PC-9 (cell line): ENCODE measurements at places on chromosomes 2 and 18.

DNA sequence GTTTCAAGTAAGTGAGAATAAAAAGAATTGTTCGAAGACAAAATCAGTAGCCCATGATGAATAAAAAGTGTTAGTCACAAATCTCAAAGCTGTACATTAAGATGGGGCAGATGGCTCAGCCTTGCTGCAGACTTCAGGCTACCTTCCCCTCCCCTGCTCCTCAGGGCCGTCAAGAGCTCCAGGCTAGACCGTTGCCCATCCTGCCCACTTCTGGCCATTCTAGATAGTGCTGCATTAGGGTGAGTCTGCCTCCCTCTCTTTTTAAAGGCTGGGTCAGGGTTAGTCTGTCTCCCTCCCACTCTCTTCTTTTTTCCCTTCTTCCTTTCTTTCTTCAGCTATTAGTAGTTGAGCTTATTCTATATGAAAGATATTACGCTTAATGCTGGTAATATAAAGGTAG is 86.0 kb downstream of the MAPRE2 start:
- no peak for DNase-seq

DNA sequence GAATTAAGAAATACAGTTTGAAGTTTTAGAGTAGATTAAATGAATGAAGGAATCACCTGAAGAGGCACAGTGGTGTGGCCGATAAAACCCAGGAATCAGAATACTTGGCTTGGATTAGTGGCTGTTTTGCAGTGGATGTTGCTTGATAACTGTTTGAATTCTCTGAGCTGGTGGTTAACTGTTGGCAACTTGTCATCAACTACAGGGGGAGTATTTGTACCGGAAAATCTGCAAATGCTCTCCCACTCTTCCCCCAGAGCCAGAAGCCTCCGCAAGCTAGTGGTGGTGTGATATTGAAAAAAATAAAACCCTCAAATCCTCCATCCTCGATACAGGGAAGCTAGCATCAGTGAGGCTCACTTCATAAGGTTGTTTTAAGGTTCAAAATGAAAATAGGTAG is 326.7 kb downstream of the DPP10 start:
- DNase-seq, result no peak

GRCh38 chr18:30096796-30097195 is 945.7 kb downstream of the DSC3 start:
- DNase-seq, result no peak

DNA sequence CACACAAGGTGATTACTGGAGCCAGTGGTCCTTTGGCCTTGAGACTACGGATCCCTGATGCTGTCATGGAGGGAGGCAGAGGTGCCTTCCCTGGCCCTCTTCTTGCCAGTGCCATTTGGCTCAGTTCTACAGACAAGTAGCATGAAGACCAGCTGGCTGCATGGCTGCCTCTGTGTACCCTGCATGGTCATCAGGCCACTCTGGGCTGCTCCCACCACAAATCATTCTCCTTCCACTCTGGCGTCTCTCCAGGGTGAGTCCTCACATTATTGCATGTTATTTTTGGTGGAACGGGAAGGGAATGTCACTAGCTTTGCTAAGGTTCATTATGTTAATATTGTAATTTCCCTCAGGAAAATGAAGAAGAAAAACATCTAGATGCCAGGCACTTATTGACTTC is 229.8 kb downstream of the VAPA start:
- no peak for DNase-seq
